ENCODE measurements at places on chromosomes 1 and 21.

GRCh38 chr1:186985889-186986491 lies 157.2 kb downstream of the PLA2G4A start:
- DNase-seq = peak; percentile 50

- no peak for DNase-seq
Observed at GRCh38 chr1:88204612-88205167, 479.4 kb upstream of the PKN2 start.

GRCh38 chr21:37986751-37987399 lies 70.6 kb upstream of the KCNJ6 start:
- no peak for DNase-seq

DNA sequence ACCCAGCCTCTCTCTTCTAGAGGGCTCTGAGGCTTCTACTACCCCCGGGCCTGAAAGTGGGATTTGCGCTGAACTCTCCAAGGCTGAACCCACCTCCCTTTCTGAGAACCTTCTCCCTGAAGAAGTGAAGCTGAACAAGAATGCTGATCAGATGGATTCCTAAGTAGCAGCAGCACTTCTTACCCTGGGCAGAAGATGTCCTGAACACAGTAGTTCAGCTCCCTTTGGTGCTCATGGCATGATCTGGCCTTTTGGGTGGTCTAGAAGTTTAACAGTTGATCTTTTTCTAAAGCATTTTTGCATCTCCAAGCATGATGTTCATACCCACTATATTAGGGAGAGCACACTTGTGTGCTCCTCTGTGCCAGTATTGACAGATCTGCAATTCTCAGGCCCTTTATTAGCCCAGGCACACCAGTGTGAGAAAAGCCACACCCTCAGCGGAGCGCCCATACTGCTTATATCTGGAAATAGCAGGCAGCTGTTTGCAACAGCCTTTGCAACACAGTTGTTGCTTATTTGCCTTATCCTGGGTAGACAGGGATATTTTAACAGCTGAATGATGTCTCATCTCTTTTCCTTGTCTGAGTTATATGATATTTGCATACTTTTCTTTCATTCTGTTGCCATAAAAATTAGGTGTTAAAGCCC lies 34.2 kb downstream of the CNN3 start:
- no peak for DNase-seq

DNA sequence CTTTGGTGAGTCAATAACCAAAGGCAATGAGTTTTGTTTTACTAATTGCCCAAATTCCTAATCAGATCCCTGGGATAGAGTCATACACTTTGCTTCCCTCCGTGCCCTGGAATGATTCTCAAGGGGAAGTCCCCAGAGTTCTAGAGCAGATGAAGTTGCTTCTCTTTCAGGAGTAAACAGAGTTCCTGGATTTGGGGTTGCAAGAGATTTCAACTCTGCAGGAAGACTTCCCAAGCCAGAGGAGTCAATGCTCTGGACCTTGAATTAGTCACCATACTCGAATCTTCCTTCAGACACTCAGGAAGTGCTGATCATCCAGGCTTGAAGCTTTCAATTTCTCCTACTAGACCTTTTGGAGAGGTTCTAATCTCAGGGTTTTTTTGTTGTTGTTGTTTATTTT lies 39.6 kb downstream of the FCER1A start:
- DNase-seq = no peak
